ENCODE measurements at places on chromosomes 4 and X. TPM values are rescaled to one million over a fixed set of nuclear protein-coding genes. Genes with fewer than 3 reads are reported as not detected.

DNA sequence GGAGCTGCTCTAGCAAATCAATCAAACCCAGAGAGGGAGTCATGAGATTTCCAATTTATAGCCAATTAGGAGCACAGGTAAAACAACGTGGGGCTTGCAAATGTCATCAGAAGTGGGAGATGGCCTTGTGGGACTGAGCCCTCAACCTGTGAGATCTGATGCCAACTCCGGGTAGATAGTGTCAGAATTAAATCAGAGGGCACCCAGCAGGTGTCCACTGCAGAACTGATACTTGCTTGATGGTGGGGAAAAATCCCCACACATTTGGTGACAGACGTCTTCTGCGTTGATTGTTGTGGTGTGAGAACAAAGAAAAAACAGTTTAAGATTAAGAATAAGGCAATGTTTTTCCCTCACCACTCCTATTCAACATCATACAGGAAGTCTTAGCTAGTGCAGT, 1402.8 kb downstream of the RAPGEF2 start:
- no peak for DNase-seq

DNA sequence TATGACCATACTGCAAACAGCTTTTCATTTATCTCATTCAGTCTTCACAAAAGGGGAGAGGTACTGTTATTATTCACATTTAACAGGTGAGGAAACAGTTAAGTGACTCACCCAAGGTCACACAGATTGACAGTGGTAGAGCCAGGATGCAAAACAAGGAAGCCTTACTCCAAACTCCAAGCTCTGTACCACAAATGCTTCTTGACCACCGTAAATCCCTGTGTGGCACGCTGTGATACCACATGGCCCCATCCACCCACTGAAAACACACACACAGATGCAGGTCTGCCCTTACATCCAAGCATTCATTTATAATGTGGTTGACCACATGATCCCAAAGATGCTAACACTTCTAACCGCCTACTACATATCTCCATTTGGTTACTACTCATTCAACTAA, 129.5 kb downstream of the TSPAN5 start:
- DNase-seq: no peak

DNA sequence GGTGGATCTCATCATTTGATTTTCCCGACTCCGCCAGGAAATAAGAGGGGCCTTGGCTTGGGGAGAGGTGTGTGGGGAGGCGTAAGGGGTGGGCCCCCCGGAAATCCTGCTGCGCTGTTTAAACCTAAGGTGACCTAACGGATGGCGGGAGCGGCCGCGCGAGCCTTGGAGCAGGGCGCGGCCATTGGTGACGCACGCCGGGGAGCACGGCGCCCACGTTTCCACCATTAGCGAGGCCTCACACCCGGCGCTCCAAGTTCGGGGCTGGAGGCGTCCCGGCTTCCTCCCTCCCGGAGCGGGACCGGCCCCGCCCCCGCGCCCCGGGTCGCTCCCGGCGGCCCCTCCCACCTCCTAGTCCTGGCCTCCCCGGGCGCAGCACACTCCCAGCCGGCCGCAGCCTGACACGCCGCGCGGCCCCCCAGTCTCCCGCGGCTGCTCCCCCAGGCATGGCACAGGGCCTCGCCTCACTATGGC, at the start of gene SMS:
Gene SMS (plus strand): TSS at position 354 of the 474 bp plus-strand sequence. CDS start 116 bp downstream, at position 470.
- peak; percentile 76 for DNase-seq

P2RY4 gene
- not detected for total RNA-seq

H2BW2 gene
- not detected for total RNA-seq

USP51 gene
- total RNA-seq: 0.21 TPM

All from A172 (cell line).